Naive B cell (primary cell): ENCODE measurements at places on chromosomes 4 and X.

DNA sequence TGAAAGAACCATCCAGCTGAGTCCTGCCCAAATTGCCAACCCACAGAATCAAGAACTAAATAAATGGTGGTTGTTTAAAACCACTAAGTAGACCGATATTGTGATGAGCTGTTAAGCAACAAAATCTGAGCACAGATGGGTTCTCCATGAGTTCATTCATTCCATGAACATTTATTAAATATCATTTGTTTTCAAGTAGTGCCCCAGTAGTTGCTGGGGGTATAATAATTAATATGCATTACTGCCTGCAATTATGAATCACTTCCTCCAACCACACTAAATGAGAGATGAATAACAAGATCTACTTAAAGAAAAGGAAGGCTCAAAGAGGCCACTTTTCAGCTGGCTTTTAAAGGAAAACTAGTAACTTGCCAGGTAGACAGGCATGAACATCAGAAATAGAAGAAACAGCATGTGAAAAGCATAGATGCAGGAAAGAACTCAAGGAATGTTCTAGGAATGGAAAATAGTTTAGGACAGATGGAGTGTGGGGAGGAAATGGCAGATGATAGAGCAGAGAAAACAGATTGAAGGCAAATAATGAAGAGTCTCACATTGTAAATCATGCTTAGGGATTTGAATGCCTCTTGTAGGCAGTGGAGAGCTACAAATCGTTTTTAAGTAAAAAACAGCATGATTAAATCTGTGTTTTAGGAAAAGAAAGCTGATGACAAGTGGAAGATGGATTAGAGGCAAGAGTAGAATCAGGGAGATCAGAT lies 641.7 kb upstream of the DIPK2B start:
- no peaks in the 10 kb centered on the region for H3K4me1 ChIP-seq
- no peak overlapping the region for H3K4me3 ChIP-seq
- no peak overlapping the region for H3K27ac ChIP-seq
- no peaks in the 10 kb centered on the region for H3K36me3 ChIP-seq
- H3K27me3 ChIP-seq = no peaks in the 10 kb centered on the region

DNA sequence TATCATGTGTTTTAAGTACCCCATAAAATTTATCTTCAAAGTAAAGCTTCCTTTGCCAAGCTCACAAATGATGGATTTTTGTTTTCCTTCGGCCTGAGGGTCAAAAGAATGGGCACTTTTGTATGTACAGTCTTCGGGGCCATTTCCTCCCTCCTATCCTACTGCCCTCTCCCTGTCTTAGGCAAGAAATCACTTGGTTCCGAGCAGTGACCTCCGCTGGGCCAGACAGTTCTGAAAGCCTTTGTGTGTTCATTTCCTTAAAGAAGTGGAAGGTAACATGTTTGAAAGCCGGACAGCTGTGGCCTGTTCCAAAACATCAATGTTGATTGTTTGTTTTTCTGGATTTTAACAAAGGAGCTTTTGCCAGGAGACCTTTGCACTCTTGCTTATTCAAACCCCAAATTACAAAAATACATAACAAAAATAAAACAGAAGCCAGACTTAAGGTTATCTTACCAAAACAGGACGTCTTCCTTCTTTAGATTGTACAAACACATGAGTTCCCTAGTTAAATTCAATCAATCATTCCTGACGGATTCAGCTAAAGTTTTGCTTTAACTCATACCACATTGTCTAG lies 110.6 kb upstream of the LIMCH1 start:
- no peak overlapping the region for H3K4me3 ChIP-seq
- no peaks in the 10 kb centered on the region for H3K36me3 ChIP-seq
- no peaks in the 10 kb centered on the region for H3K4me1 ChIP-seq
- H3K27ac ChIP-seq = no peak overlapping the region

DNA sequence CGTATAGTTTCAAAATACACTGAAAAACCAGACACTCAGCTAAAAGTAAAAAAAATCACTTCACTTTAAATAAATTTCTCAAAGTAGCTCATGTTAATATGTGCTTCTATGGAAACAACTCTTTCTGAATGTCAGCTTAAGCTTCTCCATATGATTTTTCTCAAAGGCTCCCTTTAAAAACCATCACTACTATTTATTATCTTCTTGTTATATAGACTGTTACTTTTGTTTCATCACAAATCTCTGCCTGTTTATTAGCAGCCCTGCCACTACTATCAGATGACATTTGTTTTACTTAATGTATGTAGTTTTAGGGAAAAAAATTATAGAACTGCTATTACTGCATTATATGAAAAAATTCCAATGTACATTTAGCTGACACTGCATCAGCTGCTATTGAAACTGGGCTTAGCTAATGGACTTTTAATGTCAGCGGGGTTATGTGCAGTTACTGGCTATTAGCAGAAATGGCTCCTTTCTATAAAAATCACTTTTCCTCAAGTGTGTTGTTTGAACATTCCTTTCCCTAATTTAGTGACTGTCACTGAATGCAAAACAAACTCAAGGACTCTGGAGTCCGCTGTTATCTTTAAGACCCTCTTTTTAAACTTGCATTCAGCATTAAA lies 10.8 kb downstream of the UNC5C start:
- no peak for DNase-seq
- H3K36me3 ChIP-seq = no peaks in the 10 kb centered on the region
- no peaks in the 10 kb centered on the region for H3K4me1 ChIP-seq
- no peak overlapping the region for H3K27ac ChIP-seq

DNA sequence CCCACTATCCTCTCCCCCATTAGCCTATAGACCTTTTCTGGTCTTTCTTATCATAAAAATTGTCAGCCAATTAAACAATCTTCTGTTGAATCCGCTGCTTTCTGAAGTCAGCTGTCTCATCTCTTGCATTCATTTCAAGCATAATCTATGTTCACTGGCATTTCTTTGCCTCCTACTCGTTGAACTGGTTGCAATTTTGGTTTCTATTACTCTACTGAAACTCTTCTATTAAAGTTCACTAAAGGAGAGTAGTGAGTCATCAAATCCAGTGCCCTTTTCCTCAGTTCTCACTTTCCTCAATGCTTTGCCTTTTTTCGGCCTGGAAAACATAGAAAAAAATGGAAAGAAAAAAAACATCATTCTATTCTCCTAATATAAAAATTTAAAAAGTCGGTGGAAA lies 23.9 kb upstream of the CXCL13 start:
- no peak overlapping the region for H3K27ac ChIP-seq
- H3K36me3 ChIP-seq = no peaks in the 10 kb centered on the region
- no peak for DNase-seq
- no peak overlapping the region for H3K4me3 ChIP-seq

DNA sequence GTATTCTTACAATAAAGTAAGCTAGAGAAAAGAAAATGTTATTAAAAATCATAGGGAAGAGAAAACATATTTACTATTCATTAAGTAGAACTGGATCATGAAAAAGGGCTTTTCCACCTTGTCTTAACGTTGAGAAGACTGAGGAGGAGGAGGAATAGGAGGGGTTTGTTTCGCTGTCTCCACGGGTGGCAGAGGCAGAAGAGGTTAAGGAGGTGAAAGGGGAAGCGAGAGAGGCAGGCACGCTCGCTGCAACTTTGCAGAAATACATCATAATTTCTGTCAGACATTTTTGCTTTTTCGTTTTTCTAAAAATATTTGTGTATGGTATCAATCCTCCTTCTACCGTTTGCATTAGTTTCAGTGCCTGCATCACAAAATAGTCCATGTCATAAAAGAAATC lies 2375.1 kb upstream of the AGA start:
- DNase-seq = no peak
- H3K36me3 ChIP-seq = no peaks in the 10 kb centered on the region
- no peaks in the 10 kb centered on the region for H3K4me1 ChIP-seq
- H3K4me3 ChIP-seq = no peak overlapping the region

GRCh38 chr4:56892691-56893090 lies 15.0 kb upstream of the REST start:
- H3K4me1 ChIP-seq = no peaks in the 10 kb centered on the region
- no peak for DNase-seq
- no peak overlapping the region for H3K27ac ChIP-seq
- H3K4me3 ChIP-seq = no peak overlapping the region

DNA sequence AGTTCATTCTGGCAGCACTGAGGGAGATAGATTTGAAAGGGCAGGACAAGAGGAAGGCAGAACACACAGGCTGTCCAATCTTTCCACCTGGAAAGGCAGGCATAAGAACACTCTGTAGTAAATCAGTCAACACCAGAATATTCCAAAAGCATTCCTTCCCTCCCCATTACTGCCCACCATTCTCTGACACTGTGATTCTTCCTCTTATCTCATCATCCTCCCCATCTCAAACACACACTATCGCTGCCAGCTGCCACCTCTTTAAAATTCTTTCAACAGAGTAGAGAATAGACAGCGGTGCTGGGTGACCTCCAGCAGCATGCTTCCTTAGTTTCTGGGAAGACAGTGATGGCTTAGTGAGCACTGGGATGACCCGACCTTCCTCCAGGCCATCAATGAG lies 53.7 kb upstream of the MYOZ2 start:
- no peaks in the 10 kb centered on the region for H3K36me3 ChIP-seq
- H3K4me3 ChIP-seq = no peak overlapping the region
- no peak for DNase-seq
- H3K27me3 ChIP-seq = no peaks in the 10 kb centered on the region
- peaks cover 6% of the 10 kb centered on the region for H3K4me1 ChIP-seq
- H3K27ac ChIP-seq = no peak overlapping the region

- H3K4me3 ChIP-seq = no peak overlapping the region
- peaks cover 24% of the 10 kb centered on the region for H3K4me1 ChIP-seq
- no peaks in the 10 kb centered on the region for H3K27me3 ChIP-seq
- no peak overlapping the region for H3K27ac ChIP-seq
- DNase-seq = no peak
Observed at GRCh38 chrX:40722930-40723329, 12.4 kb downstream of the MED14 start.

GRCh38 chr4:89369581-89369980 lies 62.0 kb upstream of the GPRIN3 start:
- H3K27ac ChIP-seq = no peak overlapping the region
- H3K4me1 ChIP-seq = peaks cover 5% of the 10 kb centered on the region
- H3K4me3 ChIP-seq = no peak overlapping the region
- no peaks in the 10 kb centered on the region for H3K27me3 ChIP-seq
- H3K36me3 ChIP-seq = no peaks in the 10 kb centered on the region

GRCh38 chr4:158172261-158173258 lies at the start of gene GASK1B:
GASK1B (minus strand) TSS chr4:158173025; CDS start chr4:158171375, 1,650 bp downstream.
- H3K27me3 ChIP-seq = peaks cover 34% of the 10 kb centered on the region
- H3K36me3 ChIP-seq = no peaks in the 10 kb centered on the region
- H3K4me1 ChIP-seq = no peaks in the 10 kb centered on the region
- H3K4me3 ChIP-seq = no peak within 1 kb of the TSS

DNA sequence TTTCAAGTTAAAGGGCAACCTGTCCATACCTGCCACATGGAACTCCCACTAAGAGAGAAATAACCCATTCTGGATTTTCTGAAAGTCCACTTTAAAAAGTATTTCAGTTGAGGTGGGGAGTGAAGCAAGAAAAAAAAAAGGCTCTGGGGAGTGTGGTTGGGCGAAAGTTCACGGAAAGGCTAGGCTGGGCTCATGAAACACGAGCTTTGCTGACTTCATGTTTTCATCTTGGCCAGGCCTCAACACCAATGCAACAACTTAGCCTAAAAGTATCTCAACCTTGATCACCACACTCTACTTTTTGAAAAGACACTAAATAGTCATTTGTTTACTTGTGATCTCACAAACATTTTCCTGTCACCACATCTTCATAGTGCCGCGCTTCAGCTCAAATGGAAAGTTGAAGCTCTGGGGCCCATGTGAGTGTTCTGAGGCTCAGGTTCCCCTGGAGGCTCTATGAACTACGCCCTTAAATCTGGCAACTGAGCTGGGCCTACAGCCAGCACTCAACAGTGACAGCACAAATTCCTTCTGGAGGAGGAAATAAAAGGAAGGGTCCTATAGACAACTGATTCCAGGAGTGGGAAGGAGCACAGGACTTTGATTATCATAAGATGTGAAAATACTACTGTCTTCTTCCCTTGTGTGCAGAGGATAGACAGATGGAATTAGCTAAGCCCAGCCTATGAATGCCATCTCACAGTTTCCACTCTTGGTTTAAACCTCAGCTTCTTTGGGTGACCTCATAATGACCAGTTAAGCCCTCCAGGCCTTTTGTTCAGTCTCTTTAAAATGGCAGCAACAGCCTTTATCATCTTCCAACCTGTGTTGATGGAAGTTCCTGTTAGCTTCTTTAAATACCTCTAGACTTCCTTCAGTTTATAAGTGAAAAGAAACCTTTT lies 5.1 kb downstream of the CD40LG start:
- no peak overlapping the region for H3K27ac ChIP-seq
- peaks cover 4% of the 10 kb centered on the region for H3K4me1 ChIP-seq
- DNase-seq = no peak
- no peaks in the 10 kb centered on the region for H3K27me3 ChIP-seq

GRCh38 chr4:132299841-132300240 lies 849.3 kb upstream of the PCDH10 start:
- no peaks in the 10 kb centered on the region for H3K4me1 ChIP-seq
- H3K27me3 ChIP-seq = no peaks in the 10 kb centered on the region
- no peak for DNase-seq
- no peaks in the 10 kb centered on the region for H3K36me3 ChIP-seq

DNA sequence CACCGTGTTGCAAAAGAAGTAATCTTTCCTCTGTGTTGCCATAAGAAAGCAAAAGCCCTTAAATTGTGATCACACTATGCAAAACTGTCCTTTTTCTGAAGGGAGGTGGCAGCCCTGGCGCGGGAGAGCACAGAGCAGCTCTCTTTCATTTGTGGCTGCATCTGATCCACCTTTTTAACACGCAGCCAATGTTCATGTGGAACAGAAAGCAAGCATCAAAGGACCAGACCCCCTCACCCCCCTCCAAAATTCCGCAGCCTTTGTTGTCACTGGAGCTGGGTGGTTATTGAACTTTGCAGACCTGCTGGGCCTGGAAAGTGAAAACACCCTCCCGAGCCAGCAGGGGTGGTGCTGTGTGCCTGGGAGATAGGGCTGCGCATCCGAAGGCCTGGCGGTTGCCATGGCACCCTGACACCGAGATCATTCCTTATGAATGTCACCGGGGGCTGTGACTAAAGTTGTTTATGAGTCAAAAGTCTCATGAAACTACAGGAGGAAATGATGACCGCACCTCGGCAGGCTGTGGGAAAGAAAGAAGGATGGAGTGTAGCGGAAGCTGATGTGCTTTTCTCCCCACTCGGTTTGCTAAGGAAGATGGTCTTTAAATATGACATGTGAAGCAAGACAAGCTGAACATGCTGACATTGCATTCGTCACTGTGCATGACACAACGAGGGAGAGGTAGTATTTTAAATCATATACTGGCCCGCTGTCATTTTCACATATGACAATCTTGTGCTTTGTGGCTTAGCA lies 367.4 kb downstream of the UNC5C start:
- no peak overlapping the region for H3K4me3 ChIP-seq
- no peak for DNase-seq
- peaks cover 10% of the 10 kb centered on the region for H3K27me3 ChIP-seq
- no peak overlapping the region for H3K27ac ChIP-seq
- H3K4me1 ChIP-seq = no peaks in the 10 kb centered on the region

GRCh38 chrX:38807873-38808272 lies 6.6 kb downstream of the MID1IP1 start:
- DNase-seq = no peak
- H3K4me1 ChIP-seq = peaks cover 17% of the 10 kb centered on the region
- no peaks in the 10 kb centered on the region for H3K27me3 ChIP-seq
- no peaks in the 10 kb centered on the region for H3K36me3 ChIP-seq
